ENCODE measurements at places on chromosomes 4 and X. TPM values are rescaled to one million over a fixed set of nuclear protein-coding genes. Genes with fewer than 3 reads are reported as not detected.

The PROM1 gene
- not detected for total RNA-seq

The HHIP gene
- total RNA-seq: 0.29 TPM

The NRK gene
- 0.17 TPM for total RNA-seq

The ALB gene
- total RNA-seq: not detected

The SMIM10L2A gene
- 1.2 TPM for total RNA-seq

The MYOZ2 gene
- 0.15 TPM for total RNA-seq

The RBMX gene
- 305 TPM for total RNA-seq

The SPP1 gene
- total RNA-seq: 0.29 TPM

The USP26 gene
- not detected for total RNA-seq

The RNF175 gene
- under 0.01 TPM for total RNA-seq
